ENCODE measurements at places on chromosomes 3 and 15.
A peak's percentile ranks its signal among the peaks of the same experiment; 100 is the strongest.

DNA sequence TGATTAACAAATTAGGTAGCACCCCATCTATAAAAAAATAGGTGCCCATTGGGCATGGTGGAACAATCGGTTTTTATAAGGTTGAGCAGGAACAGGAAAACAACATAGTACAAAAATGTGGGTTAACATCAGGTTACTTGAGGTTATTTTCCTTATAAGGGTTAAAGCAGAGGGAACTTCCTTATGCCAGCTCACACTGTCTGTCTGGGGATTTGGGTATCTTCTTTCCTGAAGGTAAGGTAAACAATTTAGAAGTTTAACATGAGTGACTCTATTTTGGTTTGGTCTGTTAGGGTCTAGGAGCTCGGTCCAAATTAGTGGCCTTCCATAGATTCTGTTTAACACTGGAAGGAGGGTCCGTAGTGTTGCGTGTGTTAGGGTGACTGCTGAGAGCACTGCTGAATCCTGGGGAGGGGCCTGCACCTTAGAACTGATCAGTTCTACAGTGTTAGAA, 14.7 kb downstream of the CHD2 start:
- no peak for DNase-seq

DNA sequence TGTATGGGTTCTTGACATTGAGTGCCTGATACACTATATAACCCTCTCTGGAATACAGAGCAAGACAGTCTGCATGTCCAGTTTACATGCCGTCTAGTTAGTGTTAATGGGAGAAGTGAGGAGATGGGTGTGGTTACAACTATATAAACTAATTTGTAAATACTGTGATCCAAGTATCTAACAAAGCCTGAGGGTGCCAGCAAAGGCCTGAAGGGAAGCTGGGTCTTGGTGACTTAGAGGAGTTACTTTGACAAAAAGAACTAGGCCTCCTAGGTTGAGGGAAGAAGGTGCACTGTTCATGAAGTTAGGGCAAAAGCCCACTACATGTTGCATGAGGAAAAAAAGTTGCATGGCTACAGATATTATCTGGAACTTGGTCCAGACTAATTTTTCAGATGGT, 2.3 kb downstream of the NSUN3 start:
- no peak for DNase-seq

GRCh38 chr15:73841756-73842725, 31.3 kb upstream of the TBC1D21 start:
- no peak for DNase-seq

DNA sequence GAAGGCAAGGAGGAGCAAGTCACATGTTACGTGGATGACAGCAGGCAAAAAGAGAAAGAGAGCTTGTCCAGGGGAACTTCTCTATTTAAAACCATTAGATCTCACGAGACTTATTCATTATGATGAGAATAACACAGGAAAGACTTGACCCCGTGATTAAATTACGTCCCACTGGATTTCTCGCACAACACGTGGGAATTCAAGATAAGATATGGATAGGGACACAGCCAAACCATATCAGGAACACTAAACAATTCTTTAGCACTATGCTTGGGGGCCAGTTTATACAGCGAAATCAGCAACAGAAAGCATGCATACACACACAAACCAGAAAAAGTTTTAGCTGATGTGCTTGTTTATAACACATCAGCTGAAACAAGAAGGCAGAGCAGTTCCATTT, 704.2 kb downstream of the OTOL1 start:
- DNase-seq = no peak

DNA sequence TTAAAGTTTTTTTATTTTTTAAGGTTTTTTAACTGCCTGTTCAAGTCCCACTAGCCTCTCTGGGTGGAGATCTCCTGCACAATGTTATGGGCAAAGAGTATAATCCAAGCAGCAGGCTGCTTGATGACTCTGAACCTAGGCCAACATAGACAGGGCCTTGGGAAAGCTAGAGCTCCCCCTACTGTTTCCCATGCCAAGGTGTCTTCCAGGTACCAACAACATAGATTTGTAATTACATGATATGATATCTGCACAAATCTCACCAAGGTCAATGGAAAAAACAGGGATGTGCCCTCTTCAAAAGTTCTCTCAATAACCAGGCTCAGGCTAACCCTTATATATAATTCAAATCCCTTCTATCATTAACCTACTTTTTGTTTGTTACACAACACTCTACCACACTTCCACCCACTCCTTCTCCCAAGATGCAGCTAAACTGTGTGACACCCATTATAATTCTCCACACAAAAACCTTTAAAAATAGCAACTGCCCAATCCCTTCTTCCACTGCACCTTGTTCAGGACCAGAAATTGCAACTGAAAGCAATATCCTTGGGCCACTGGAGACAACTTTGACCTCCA, 43.8 kb downstream of the RBM15B start:
- peak; percentile 21 for DNase-seq

- no peak for DNase-seq
Measured at GRCh38 chr3:166455744-166456143, 618.5 kb upstream of the BCHE start.

GRCh38 chr3:177729956-177730681, 532.8 kb upstream of the TBL1XR1 start:
- peak; percentile 25 for DNase-seq

DNA sequence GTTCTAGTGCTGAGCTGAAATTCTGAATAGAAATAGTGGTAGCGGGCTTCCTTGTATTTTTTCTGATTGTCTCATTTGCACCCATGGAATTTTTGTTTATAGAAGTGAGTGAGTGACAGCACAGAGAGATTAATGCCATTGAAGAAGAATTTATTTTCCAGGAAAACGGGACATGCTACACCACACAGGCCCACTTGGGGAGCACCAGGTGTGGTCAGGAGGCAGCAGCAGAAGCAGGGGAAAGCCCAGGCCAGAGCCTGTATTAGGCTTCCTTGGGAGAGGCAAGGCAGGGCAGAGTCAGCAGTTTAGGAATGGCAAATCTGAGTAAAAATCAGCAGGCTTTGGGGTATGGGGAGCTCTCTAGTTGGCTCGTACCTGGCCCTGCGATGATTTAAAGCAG, 88.4 kb upstream of the ATP11B start:
- no peak for DNase-seq

GRCh38 chr15:61762676-61763075, 297.6 kb downstream of the VPS13C start:
- no peak for DNase-seq

- DNase-seq = no peak
Measured at GRCh38 chr3:181133832-181134231, 144.3 kb upstream of the DNAJC19 start.

- DNase-seq = peak; percentile 56
Measured at GRCh38 chr3:197335428-197336132, 37.2 kb upstream of the DLG1 start.

DNA sequence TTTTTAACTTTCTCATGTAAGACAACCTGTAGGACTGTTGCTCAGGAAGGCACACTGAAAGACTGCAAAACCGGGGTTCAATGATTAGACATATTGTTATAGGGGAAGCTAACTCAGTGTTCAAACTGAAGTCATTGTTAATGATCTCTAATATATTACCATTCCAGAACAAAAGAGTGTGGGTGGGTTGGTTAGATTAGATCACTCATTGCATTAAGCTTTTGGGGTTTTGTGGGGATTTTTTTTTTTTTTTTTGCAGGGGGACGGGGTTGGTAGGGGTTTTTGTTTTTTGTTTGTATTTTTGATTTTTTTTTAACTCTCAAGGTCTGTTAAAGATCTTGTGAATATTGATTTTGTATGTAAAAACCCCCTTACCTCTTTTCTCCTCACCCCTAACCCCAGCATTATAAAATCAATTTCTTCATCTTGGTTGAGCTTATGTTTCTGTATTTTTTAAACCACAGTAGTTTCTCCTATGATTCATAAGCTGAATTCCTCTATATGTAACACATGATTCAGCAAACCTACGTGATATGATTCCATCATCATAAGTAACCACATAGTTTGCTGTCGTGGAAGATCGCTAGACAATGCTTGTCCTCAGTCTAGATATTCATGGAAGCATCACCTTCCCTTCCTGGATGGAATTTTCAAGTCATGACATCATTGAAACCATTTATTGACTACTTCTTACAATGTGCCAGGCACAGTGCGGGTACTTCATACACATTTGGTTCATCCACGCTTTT, 544.1 kb upstream of the MDFIC2 start:
- peak; percentile 58 for DNase-seq

- peak; percentile 66 for DNase-seq
Measured at GRCh38 chr3:194640829-194641228, 7.6 kb upstream of the TMEM44 start.

- DNase-seq = no peak
Measured at GRCh38 chr3:12824299-12824698, 17.1 kb downstream of the RPL32 start.

DNA sequence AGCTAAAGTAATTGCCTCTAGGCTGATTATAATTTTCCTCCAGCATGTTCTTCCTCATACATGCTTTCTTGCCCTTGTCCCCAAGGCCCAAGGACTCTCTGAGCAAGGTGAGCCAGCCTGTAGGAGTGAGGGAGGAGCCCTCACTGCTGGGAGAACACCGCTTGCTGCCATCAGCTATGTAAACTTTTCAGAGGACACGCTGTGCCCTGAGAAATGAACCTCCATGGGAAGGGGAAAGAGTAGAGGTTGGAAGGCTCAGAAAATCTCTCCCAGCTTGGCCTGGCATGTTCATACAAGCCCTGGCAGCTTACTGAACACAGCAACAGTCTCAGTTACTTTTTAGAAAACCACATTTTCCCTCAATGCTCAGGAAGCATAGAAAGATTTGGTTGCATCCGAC, 103.0 kb upstream of the SLC24A5 start:
- no peak for DNase-seq

GRCh38 chr3:71973274-71974030, 188.5 kb upstream of the PROK2 start:
- no peak for DNase-seq

- DNase-seq = no peak
Measured at GRCh38 chr3:66344391-66344811, 123.6 kb downstream of the SLC25A26 start.

DNA sequence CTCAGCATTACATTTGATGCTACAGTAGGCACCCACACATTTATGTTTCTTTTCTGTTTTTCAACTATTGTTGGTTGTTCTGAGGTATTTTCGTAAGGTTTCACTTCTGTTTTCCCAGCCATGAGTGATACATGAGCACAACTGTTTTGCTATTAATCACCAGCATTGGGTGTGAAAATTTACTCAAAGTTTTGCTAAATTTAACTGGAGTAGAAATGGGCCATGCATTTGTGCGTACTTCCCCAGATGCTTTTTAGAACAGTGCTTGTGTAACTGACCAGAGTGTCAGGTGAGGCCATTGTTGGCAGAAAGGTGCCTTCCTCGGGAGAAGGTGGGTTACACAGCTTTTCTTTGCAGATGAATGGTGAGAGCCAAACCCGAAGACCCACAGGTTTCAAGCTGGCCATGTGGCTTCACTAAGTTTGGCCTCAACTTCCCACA, 70.4 kb downstream of the ST6GAL1 start:
- DNase-seq = no peak

- DNase-seq = peak; percentile 88
Measured at GRCh38 chr3:188948281-188948996, 223.3 kb upstream of the TPRG1 start.

GRCh38 chr15:39099524-39099923, 481.4 kb upstream of the THBS1 start:
- DNase-seq = no peak

- no peak for DNase-seq
Measured at GRCh38 chr3:160665231-160665630, 11.7 kb upstream of the ARL14 start.

DNA sequence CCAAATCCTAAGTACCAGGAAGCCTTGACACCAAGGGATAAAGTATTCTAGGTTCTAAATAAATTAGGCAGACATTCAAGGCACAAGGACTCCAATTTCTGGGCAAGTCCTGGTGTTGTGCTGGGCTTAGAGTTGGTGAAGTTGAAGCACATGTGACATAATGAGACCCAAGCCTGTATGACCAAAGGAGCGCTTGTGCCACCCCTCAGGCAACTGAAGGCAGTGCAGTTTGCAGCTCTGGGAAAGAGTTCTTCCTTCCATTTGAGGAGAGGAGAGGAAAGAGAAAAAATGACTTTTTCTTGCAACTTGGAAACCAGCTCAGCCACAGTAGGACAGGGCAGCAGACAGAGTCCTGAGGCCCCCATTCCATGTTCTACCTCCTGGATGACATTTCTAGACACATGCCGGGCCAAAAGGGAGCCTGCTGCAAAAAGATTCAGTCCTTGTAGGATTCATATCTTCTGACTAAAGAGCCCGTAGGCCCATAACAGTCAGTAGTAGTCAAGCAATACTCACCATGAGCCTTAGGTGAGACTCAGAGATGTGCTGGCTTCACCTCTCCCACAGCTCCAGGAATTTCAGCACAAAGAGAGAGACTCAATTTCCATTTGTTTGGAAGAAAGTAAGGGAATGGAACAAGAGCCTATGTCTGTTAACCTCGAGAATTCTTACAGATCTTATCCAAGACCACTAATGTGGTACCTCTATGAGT, 588.8 kb upstream of the BCHE start:
- DNase-seq = no peak

DNA sequence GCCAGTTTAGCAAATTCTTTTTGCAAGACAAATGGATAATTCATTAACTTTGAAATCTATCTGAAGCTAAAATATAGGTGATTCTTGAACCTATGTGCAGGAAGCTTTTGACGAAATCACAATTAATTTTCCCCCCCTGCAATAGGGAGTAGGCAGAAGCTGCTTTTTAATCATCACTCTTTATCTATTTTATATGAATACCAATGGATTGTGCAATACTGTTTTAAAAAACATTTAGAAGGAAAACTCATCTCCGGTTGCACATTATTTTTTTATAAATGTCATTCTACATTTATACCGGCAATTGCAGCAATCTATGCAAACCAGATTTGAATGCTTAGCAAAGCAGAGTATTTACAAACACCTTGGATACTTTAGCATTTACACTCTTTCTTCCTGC, 121.1 kb upstream of the TMCO5A start:
- DNase-seq = no peak

GRCh38 chr3:113211330-113212149, at the start of gene BOC:
Gene BOC (plus strand): TSS chr3:113211557. CDS start chr3:113249803, 38,246 bp downstream.
- peak; percentile 80 for DNase-seq

DNA sequence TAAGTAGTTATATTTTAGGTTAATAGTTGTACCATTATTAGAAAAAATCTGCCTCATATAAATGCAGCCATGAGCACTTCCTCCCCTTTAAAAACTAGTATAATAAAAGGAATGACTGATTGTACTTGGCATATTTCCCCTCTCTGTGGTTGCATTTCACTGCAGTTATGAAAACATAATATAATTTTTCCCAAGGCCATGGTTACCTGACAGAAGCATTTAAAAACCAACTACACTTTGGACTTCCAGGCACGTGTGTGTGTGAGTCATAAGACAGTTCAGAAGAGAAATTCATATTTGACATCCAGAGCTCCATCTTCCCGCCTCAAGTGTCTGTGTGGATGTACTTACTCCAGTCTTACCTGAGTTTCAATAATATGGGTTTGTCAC, 828.2 kb upstream of the CFAP20DC start:
- no peak for DNase-seq

DNA sequence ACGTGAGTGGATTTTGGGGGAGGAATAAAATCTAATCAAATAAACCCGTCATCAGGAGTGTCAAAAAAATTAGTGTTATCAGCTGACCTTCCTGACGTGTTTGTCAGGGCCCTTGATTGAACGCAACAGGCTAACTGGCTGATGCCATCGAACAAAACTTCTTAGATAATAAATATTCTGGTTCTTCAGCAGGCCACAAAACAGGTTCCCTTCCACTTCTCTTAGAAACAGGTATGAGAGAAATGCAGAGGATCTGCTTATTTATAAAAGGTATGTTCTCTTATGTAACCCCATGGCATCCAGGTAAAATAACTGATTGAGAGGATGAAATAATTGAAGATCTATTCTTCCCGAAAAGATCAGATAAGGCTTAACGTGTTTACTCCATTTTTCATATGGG, 7.6 kb upstream of the LRIG1 start:
- no peak for DNase-seq

- DNase-seq = no peak
Measured at GRCh38 chr15:65887565-65887964, 18.3 kb downstream of the RAB11A start.
